Bronchial epithelial cell (primary cell): ENCODE measurements at places on chromosomes 13 and 19. TPM values are rescaled to one million over a fixed set of nuclear protein-coding genes. Genes with fewer than 3 reads are reported as not detected.

PPP1R15A gene
- total RNA-seq = 118 and 168 TPM in 2 replicates

SULT2B1 gene
- 3.4 and 17.2 TPM in 2 replicates for total RNA-seq

LGALS14 gene
- total RNA-seq = not detected in 2 replicates

C19orf38 gene
- 0.26 and 0.38 TPM in 2 replicates for total RNA-seq

FGF9 gene
- total RNA-seq = under 0.01 and 0.79 TPM in 2 replicates
